Mononuclear cell (primary cell): ENCODE measurements at places on chromosomes 11 and 22. TPM values are rescaled to one million over a fixed set of nuclear protein-coding genes. Genes with fewer than 3 reads are reported as not detected.

The ACP2 gene
- total RNA-seq, result 9.2 TPM

The RBFOX2 gene
- total RNA-seq, result 0.42 TPM

The ADAMTS15 gene
- total RNA-seq, result not detected

The TPBGL gene
- total RNA-seq, result 0.10 TPM

The OR6T1 gene
- not detected for total RNA-seq

The CBL gene
- total RNA-seq, result 16.0 TPM

The NXPE2 gene
- total RNA-seq, result not detected

The C11orf42 gene
- total RNA-seq, result not detected

The SHANK2 gene
- total RNA-seq, result 0.21 TPM

The OR8D1 gene
- total RNA-seq, result under 0.01 TPM

The GSTT2B gene
- not detected for total RNA-seq

The USH1C gene
- total RNA-seq, result not detected

The APOA1 gene
- 0.31 TPM for total RNA-seq

The TRIM48 gene
- not detected for total RNA-seq

The SLC22A12 gene
- not detected for total RNA-seq

The VSIG2 gene
- 0.42 TPM for total RNA-seq

The MPPED1 gene
- total RNA-seq, result not detected

The SMC1B gene
- total RNA-seq, result 0.10 TPM

The MB gene
- total RNA-seq, result not detected

The PARVA gene
- 0.21 TPM for total RNA-seq

The SLC22A8 gene
- not detected for total RNA-seq

The OR52E4 gene
- total RNA-seq, result not detected

The MUC2 gene
- total RNA-seq, result not detected

The TMPRSS4 gene
- total RNA-seq, result not detected

The IGLL5 gene
- total RNA-seq, result 2.0 TPM

The NCAPD3 gene
- total RNA-seq, result 17.0 TPM

The SHANK3 gene
- total RNA-seq, result under 0.01 TPM

The TSPAN32 gene
- 21.6 TPM for total RNA-seq

The RAB1B gene
- 40.5 TPM for total RNA-seq

The ELP4 gene
- total RNA-seq, result 17.7 TPM

The FGF4 gene
- not detected for total RNA-seq

The B4GALNT4 gene
- total RNA-seq, result 0.21 TPM

The OR2D2 gene
- 0.10 TPM for total RNA-seq

The CSF2RB gene
- total RNA-seq, result 17.4 TPM

The OR52N4 gene
- total RNA-seq, result 1.0 TPM

The CNGA4 gene
- total RNA-seq, result 0.21 TPM
